ENCODE measurements at places on chromosomes 7 and 10.

- no peak for DNase-seq
Observed at GRCh38 chr10:98430427-98430826, 15.4 kb upstream of the PYROXD2 start.

GRCh38 chr10:5666008-5666840 is at the start of gene ASB13:
Gene ASB13 (minus strand): TSS chr10:5666595. CDS start chr10:5666551, 44 bp downstream.
- DNase-seq = peak; percentile 77

DNA sequence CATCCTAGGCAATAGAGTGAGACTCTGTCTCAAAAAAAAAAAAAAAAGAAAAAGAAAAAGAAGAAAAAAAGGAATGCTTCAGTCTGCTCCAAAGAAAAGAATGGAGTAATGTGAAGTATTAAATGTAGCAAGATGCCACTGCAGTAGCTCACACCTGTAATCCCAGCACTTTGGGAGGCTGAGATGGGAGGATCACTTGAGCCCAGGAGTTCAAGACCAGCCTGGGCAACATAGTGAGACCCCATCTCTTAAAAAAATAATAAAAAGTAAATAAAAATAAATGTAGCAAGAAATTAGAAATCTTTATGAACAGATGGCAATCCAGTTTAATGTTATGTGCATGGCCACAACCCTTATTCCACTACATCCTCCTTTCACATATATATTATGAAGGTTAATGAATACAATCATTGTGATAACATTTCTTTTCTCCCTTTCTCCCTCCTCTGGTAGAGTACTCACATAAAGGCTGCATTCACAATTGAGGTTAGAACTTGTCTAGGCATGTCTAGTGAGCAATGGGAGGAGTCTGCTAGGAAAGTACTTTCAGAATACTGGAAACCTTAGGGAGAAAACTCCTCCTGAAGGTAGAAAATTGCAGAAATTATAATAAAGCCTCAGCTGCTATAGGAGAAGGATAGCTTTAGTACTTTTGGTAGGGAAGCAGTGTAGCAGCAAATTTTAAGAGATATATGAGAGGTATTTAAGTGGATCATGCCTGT is 20.4 kb downstream of the KLLN start:
- no peak for DNase-seq

- DNase-seq = no peak
Observed at GRCh38 chr7:2820508-2820934, 23.6 kb downstream of the GNA12 start.

Measured in Caco-2 (cell line).